ENCODE measurements at places on chromosomes 16 and 17.

GRCh38 chr16:2465653-2466415, 5.3 kb upstream of the NTN3 start:
- no peak for DNase-seq

DNA sequence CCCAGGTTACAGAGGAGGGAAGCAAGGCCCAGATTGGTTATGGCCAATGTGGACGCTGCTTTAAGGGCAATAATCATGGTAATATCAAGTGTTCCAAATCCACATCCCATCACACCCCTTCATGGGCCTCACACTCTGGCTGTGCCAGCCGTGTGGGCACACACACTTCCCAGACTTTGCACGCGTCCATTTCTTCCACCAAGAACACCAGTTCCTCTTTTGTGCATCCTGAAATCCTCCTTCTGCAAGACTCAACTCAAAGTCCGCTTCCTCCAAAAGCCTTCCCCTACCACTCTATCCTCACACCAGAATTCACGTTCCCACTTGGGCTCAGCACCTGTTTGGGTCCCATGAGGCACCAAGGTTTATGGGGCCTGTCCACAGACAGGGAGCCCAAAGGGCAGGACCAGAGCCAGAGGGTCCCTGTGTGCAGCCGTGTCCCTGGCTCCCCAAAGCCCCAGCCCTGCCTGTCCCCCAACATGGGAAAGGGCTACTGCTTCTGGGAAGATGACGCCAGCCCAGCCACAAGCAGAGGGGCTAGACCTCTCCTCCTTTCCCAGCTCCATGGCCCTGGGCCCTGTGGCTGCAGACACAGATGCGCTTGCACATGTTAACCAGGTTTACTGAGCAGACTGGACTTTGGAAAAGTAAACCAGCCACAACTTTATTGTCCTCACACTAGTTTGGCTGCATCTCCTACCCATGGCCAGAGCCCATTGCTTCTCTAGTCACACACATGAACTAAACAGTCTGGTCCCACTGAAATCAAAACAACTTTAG, 20.3 kb downstream of the SPNS3 start:
- no peak for DNase-seq

GRCh38 chr17:8649157-8650118, 18.9 kb upstream of the MYH10 start:
- DNase-seq: peak; percentile 38

DNA sequence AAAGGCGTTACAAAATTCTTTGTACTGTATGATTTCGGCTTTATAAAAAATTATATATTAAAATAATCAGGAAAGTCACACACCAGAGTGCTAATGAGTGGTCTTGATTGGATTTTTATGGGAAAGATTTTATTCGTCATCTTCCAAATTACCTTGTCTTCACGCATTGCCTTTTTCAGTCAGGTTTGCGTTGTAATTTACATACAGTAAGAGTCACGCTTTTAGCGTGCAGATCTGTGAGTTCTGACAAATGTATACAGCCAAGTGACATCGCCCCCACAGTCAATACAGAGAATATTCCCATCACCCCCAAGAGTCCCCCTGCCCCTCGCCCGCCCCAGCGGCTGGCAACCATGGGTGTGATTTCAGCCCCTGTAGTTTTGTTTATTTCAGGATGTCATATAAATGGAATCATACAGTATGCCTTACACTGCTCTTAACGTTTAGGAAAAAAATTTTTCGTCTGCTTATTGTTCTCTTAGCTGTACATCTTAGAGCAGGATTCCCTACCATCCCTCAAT, 157.7 kb downstream of the CMIP start:
- no peak for DNase-seq

DNA sequence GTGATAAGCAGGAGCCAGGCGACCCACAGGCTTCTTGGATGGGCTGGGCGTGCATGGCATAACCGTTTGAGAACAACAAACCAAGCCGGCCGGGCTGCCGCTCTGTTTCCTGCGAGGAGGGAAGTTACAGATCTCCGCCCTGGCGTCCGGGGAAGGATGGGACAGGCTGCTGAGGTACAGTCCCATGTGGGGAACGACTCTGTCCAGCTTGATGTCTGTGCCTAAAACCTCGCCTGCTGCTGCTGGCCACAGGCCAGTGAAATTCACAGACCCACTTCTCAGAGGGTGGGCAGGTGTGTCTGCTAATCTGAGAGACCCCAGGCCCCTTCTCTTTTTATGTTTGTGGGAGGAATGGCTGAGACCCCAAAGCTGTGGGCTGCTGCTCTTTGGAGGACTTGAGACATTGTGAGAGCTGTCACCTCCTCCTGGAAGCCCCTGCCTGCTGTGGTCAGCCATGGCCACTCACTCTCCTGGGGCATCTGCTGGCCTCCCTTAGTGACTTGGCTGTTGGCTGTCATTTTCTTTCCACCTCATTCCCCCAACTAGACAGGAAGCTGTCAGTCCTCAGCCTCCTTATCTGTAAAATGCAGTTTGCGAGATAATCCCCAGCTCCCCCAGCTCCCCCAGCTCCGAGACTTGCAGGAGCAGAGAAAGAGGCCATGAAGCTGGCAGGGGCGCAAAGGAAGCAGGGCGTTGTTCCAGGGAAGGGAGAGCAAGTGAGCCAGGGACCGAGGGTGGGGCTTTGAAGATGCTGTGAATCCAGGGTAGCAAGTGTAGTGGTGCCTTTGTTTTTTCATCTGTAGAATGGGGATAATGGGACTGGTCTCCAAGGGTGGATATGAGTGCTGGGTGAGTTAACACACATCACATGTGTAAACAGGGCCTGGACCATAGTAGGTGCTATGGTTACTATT, 51.0 kb downstream of the CMIP start:
- no peak for DNase-seq

GRCh38 chr17:77738751-77739531, 219.6 kb upstream of the TNRC6C start:
- no peak for DNase-seq

GRCh38 chr17:50153650-50154575, 3.4 kb upstream of the PPP1R9B start:
- DNase-seq: no peak

GRCh38 chr16:86467490-86467889, 42.8 kb upstream of the FOXF1 start:
- no peak for DNase-seq

DNA sequence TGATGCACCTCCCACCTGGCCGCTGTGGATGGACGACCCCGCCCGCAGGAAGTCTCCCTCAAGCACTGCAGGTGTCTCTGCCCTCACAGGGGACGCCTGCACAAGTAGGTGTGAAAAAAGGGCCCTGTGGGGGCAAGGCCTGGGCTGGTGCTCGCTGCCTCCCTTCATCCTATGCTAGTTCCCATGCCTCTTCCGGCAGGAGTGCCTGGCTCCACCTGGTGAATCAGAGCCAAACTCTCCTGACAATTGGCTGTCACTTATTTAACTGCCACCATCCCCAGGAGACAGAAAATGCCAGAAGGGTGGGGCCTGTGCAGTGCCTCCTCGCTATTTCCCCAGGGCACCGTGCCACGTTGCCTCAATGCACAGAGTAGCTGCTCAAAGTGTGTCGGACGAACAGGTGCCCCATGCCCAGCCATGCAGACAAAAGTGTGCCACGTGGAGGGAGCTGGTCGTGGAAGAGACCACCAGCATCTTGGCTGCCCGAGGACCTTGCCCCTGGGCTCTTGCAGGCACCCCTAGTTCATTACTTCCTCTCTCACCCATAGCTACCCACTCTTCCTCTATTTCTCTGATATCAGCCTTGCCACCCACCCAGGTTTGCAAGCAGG, 170.7 kb downstream of the SEC14L1 start:
- no peak for DNase-seq

GRCh38 chr16:47475786-47476185, 14.7 kb downstream of the PHKB start:
- DNase-seq: peak; percentile 19

- no peak for DNase-seq
These were observed 2.4 kb downstream of the FBRS start for GRCh38 chr16:30660424-30661261.

DNA sequence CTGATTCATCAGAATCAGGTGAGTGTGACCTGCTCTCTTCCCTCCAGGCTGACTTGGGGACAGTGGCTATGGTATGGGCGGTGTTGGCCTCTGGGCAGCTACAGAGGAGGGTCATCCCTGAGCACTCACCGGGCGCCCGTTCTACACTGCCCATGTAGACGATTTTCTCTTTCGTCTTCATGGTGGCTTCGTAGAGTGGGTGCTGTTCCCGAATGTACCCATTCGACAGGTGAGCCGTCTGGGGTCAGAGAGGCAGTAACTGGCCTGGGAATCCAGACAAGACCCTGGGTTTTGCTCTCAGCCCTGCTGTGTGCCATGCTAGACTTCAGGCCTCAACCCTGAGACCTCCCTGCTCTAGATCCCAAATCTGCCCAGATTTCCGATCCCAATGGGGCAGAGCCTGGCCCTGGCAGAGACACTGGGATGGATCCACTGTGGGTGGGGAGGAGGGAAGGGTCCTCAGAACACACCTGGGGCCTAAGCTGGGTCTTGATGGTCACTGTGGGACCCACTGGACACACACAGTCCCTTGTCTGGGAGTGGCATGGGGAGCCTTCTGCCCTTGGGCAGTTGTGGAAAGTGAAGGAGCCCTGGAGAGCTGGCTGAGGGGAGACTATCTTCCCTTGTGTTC, 13.2 kb downstream of the USP6 start:
- no peak for DNase-seq

DNA sequence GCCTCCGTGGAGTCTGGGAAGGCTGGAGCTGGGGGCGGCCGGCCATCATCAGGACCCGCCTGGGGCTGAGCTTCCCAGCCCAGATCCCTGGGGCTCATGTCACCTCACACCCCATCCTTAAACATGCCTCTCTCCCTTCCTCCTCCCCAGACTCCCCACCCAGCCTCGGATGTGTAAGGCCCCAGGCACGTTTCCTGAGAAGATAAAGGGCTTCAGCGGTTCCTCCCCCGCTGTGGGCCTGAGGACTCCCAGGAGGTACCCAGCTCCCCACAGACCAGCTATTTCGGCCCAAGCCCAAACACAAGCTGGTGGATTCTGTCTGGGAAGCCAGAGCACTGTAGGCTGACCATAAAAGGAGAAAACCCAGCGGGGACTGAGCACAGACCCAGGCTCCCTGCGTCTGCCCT, 49.2 kb downstream of the MYH11 start:
- no peak for DNase-seq
